ENCODE measurements at places on chromosomes 12 and 14.
A peak's percentile ranks its signal among the peaks of the same experiment; 100 is the strongest.

DNA sequence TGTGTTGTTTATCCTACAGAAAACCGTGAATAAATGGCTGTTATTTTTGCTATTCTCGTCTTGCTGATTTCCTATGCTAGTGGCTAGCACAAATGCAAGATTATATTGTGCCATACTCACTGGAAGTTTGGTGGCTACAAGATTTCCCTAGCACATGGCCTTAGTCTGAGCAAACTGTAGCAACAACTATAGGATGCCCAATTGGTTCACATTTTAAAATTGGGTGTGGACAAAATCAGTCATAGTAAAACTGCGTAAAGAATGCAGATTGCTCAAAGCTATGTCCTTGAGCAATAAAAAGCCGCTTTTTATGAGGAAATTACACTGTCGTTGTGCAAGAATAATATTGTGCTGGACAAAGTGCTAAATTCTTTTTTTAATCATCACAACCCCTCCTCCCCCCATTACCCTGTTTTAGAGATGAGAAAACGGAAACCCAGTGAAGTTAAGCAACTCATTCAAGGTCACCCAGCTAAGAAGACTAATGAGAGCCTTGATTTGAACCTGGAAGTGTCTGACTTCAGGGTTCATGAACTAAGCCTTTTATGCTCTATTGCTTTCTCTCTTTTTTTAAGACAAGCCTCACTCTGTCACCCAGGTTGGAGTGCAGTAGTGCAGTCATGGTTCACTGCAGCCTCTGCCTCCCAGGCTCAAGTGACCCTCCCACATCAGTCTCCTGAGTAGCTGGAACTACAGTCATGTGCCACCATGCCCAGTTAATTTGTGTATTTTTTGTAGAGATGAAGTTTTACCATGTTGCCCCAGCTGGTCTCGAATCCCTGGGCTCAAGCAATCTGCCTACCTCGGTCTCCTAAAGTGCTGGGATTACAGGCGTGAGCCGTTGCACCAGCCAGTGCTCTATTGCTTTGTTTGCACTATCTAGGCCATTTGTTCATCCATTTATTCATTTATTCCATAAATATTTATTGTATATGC lies 73.6 kb downstream of the SRGAP1 start:
- peak; percentile 98 for DNase-seq

GRCh38 chr12:4293966-4294505 lies 20.5 kb downstream of the CCND2 start:
- no peak for DNase-seq

DNA sequence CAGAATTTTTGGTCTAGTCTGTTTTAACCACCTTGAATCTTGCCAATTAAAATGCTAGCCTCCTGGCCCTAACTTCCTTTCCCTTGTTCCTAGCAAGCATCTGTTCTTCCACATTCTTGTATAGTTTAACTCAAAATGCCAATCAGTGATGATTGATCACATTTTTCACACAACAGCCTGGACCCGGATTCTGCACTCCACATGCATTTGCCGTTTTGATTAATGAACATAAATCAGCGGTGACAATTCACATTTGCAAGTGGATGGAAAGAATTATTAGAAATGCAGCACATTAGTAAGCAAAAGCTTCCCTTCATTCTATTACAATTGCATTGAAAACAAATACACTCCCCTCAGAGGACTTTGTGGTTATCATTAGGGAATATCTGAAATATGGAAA lies 83.4 kb downstream of the PDZRN4 start:
- no peak for DNase-seq

GRCh38 chr12:95859947-95860850 lies 1.4 kb downstream of the SNRPF start:
- no peak for DNase-seq

- peak; percentile 39 for DNase-seq
These were observed 22.8 kb upstream of the GARIN2 start for GRCh38 chr14:67166450-67166853.

Data from fibroblast of skin of scalp (primary cell).